ENCODE measurements at places on chromosomes 4 and X.

DNA sequence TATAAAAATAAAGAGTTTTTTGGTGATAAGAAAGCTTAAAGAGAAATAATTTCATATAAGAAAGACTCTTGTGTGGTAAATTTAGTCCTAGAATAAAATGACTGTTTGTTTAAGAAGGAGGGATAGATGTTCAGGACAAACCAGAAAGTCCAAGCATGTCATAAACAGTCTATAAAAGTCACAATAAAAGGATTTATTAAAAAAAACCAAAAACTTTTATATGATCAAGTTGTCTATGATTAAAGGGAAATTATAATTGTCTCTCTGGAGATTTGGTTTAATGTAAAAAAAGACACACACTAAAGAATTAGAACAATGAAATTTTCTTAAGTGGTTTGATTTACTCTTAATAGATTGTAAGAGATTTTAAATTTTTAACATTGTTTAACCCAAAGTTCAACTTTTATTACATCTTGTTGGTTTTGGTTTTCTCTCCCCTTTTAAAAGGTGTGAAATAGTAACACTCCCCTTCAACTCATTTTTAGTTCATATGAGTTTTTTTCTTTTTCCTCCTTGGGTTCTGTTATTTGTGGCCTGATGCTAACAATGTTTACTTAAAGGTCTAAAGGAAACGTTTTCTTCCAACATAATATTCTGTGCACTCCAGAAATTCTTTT lies 89.7 kb downstream of the PDHA2 start:
- DNase-seq = no peak

GRCh38 chr4:113452868-113453620 lies 308.5 kb downstream of the CAMK2D start:
- no peak for DNase-seq

- DNase-seq = no peak
Measured at GRCh38 chrX:140022482-140022881, 57.2 kb upstream of the CXorf66 start.

GRCh38 chrX:2894885-2895292 lies 34.2 kb downstream of the ARSD start:
- DNase-seq = no peak

GRCh38 chr4:164239976-164240375 lies 514.0 kb upstream of the SMIM31 start:
- DNase-seq = no peak

- no peak for DNase-seq
Measured at GRCh38 chr4:180336494-180337090, 1906.6 kb upstream of the TENM3 start.

- DNase-seq = no peak
Measured at GRCh38 chr4:27198971-27199370, 338.3 kb downstream of the STIM2 start.
